NCI-H2081 (cell line): ENCODE measurements at places on chromosomes 7 and 10.

DNA sequence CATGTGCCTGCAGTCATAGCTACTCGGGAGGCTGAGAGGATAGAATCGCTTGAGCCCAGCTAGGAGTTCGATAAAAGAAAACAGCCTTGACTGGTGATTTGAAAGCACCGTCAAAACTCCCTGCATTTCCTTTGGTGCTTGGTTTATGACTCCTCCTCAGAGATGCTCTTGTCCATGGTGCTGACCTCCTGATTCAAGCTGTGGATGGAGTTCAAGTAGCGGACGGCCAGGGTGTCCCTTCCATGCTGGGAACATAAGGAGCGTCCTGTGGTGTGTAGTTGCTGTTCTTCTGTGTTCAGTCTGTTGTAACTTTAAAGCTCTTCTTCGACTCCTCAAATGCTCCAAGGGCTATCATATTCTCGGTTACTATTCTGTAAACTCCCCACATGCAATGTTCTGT, 382.5 kb upstream of the KIAA1217 start:
- no peak for DNase-seq

- DNase-seq = no peak
Measured at GRCh38 chr7:15845868-15846267, 159.4 kb upstream of the MEOX2 start.

- no peak for DNase-seq
Measured at GRCh38 chr10:29881336-29881771, 178.0 kb downstream of the JCAD start.

DNA sequence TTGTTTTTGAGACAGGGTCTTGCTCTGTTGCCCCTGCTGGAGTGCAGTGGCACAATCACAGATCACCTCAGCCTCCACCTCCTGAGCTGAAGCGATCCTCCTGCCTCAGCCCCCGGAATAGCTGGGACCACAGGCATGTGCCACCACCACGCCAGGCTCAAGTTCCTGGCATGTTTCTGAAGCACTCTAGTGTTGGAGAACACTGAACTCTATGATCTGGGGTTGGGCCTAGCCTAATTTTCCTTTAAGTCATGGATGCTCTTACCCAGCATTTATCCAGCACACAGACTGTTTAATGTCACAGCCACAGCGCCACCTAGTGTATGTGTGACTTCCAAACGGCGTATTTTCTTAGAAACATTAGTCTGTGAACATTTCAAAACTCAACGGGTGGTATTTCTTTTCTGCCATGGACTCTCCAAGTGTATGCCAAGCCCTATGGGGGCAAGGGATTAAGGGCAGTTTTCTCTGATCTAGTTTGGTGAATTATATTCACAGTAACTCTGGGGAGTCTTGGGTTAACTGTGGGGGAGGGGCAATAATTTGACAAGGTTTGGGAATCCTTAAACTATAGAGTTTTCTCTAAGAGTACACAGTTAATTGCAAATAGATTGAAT, 91.8 kb downstream of the CREM start:
- DNase-seq = peak; percentile 76

DNA sequence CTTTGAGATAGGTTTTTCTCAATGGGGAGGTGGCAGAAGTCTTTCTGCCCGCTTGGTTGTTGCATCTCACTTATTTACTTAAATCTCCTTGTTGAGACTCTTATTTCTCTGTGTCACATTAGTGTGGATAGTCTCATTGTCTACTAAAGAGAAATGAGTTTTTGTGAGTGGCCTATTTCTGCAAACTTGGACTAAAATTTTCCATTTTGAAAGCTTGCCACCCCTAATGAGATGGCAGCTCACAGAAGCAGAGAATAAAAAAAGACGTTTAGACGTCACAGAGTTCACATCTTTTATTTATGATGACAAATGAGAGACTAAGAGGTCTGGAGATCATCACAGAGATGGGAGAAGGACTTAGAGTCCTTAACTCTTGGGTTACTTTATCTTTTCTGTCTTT, 262.7 kb upstream of the PHYHIPL start:
- DNase-seq = no peak

DNA sequence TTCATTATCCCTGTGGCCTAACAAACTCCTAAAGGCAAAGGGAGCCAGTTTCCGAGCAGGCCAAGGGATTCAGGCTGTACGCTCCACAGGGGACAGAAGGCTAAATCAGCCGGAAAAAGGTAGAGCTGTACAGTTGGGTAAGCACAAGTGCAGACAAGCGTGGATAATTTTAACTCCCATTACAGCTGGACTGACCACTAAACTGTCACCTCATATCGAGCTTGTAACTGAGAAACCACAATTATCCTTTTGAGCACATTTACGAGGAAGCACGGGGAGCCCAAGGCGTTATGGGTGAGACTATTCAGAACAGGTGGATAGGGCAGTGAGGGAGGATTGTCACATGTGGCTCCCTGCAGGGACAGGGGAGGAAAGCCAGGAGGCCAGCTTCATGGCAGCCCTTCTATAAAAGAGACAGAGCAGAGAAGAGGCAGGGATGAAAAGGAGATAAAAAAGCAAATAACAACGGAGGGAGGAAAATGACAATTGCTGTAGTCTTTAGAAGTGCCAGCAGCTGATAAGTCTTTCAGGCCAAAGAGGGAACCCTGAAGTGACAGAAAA, 288.0 kb downstream of the FGFR2 start:
- peak; percentile 14 for DNase-seq

- DNase-seq = no peak
Measured at GRCh38 chr7:51223505-51223904, 93.1 kb downstream of the COBL start.

DNA sequence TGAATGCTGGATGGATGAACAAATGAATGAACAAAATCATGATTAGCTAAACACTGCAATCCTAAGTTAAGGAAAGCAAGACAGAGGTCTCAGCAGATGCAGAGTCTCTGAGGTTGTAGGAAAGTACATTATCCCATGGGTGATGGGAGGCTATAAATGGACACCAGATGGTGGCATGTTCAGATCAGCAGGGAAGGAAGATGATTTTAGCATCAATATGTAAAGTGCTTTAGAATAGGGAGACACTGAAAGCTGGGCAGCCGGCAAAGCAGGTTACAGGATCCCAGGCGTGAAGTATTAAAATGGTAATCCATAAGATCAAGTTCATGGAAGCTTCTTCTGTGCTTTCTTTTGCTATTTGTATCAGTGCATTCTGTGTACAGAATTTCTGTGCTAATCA, 7.9 kb upstream of the RAPGEF5 start:
- DNase-seq = no peak

- DNase-seq = no peak
Measured at GRCh38 chr10:132927824-132928223, 14.5 kb downstream of the CFAP46 start.

GRCh38 chr7:93327006-93327633, 95.0 kb downstream of the VPS50 start:
- no peak for DNase-seq
